ENCODE measurements at places on chromosomes 3 and 15. TPM values are rescaled to one million over a fixed set of nuclear protein-coding genes. Genes with fewer than 3 reads are reported as not detected.

TRNT1 gene
- 21.7 TPM for polyA plus RNA-seq

DUOX1 gene
- 0.67 TPM for polyA plus RNA-seq

NGRN gene
- polyA plus RNA-seq, result 56.6 TPM

NR2E3 gene
- 0.27 TPM for polyA plus RNA-seq

TMEM207 gene
- polyA plus RNA-seq, result 1.6 TPM

VGLL3 gene
- 1.6 TPM for polyA plus RNA-seq

GOLGA8T gene
- polyA plus RNA-seq, result not detected

LYZL4 gene
- not detected for polyA plus RNA-seq

SLC9C1 gene
- 0.06 TPM for polyA plus RNA-seq

GRCh38 chr3:116378077-116378476 is 67.2 kb downstream of the LSAMP start:
- H3K27ac ChIP-seq, result no peak overlapping the region
- DNase-seq, result no peak
- no peaks in the 10 kb centered on the region for H3K36me3 ChIP-seq
- no peaks in the 10 kb centered on the region for H3K27me3 ChIP-seq
- no peaks in the 10 kb centered on the region for H3K4me1 ChIP-seq

DNA sequence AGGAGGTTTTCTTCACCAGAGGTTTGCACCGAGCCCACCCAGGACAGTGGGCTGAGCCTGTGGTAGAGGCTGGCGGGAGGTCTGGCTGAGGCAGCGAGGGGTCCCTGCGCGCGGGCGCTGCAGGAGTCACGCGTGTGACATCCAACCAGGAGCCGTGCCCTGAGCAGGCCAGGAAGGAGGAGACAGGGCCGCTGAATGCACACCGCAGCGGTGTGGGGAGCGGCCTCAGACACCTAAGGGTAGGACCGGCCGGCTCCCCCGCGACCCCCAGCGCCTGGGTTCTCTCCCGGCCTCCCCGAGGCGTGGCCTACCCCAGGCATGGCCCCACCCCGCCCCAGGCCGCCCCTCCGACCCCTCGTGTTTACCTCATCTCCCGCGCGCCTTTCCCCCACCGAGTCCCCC is 412 bp downstream of the SLC41A3 start:
- H3K36me3 ChIP-seq, result no peaks in the 10 kb centered on the region
- H3K4me1 ChIP-seq, result peaks cover 3% of the 10 kb centered on the region
- DNase-seq, result peak; percentile 72
- H3K4me3 ChIP-seq, result peak overlapping the region; percentile 85
- H3K27ac ChIP-seq, result peak overlapping the region; percentile 59

DNA sequence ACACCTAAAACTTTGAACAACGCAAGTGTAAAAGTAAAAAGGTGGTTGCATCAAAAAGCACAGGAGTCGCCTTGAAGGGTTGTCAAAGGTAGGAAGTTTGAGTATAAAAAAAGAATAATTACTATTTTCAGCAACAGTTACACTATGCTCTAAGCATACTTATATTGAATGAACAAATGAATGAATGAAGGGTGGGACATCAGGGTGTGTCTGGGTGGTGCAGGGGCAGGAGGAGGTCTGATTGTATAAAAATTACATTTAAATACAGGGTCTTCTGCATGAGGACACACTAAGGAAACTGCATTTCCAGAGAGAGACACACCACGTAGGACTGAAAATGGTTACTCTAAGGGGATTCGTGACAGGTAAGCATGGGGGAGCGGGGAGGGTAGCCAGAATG is at the start of gene ARGFX:
TSS of gene ARGFX (plus strand) at position 301 of the 400 bp plus-strand sequence. CDS start 2,765 bp downstream, outside the sequence.
- H3K4me3 ChIP-seq, result no peak within 1 kb of the TSS
- no peaks in the 10 kb centered on the region for H3K27me3 ChIP-seq
- H3K4me1 ChIP-seq, result no peaks in the 10 kb centered on the region
- H3K27ac ChIP-seq, result no peak within 1 kb of the TSS
- no peak for DNase-seq

- no peak overlapping the region for H3K4me3 ChIP-seq
- H3K27me3 ChIP-seq, result no peaks in the 10 kb centered on the region
- no peaks in the 10 kb centered on the region for H3K36me3 ChIP-seq
- no peak overlapping the region for H3K27ac ChIP-seq
Observed at GRCh38 chr15:60717008-60717407, 238.1 kb upstream of the ICE2 start.

DNA sequence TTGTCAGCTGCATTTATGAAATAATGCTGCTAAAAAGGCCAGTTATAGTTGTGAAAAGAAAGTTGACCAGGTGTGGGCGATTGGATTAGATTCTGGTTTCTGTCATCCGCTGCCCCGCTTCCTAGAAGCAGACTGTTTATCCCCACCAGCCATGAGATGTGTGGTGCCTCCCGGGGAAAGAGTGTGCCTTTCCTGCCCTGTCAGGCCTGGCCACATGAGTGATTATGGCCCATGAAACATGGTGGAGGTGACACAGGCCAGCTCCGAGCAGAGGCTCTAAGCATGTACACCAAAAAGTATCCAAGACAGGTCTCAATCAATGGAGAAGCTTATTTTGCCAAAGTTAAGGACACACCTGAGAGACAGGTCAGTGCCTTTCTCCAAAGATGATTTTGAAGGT is 85.4 kb upstream of the ABHD2 start:
- no peak for DNase-seq
- no peaks in the 10 kb centered on the region for H3K4me1 ChIP-seq
- no peaks in the 10 kb centered on the region for H3K27me3 ChIP-seq
- H3K36me3 ChIP-seq, result no peaks in the 10 kb centered on the region
- no peak overlapping the region for H3K27ac ChIP-seq

- no peak overlapping the region for H3K4me3 ChIP-seq
- H3K27ac ChIP-seq, result no peak overlapping the region
- peak; percentile 71 for DNase-seq
- no peaks in the 10 kb centered on the region for H3K36me3 ChIP-seq
- no peaks in the 10 kb centered on the region for H3K4me1 ChIP-seq
Observed at GRCh38 chr3:46276497-46277099, 34.3 kb downstream of the CCR3 start.

DNA sequence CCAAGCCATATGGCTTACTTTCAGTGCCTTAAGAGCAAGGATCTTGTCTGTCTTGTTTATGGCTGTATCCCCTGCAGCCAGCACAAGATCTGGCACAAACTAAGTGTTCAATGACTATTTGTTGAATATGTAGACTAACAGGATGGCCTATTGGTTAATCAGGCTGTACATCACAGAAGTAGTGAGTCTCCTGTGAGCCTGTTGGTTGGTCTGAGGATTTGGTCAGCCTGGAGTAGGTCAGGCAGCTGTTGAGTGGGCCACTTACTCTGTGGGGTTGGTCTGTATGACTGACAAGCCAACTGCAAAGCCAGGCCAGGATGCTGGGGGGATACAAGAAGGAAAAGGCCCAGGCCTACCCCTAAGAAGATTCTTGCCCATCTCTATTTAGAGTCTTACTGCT is 33.4 kb upstream of the CILP start:
- no peaks in the 10 kb centered on the region for H3K27me3 ChIP-seq
- DNase-seq, result no peak
- H3K4me3 ChIP-seq, result no peak overlapping the region
- no peaks in the 10 kb centered on the region for H3K4me1 ChIP-seq

DNA sequence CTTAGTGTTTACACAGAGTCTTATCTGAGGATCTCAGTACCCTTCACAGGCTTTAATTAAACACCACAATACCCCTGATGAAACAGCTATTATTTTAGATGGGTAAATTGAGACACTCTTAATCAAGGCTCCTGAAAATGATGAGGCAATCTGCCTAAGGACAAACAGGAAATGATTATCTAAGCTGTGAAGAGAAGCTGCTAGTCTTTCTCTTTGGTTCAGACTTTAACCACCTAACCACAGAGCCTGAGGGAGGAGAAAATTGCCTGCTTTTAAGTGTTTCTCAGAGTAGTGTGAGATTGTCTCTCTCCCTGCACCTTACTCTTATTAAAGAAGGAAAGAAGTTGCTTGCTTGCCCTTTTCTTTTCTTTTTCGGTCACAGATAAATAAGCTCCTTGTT is 364.3 kb upstream of the ADAMTS9 start:
- no peaks in the 10 kb centered on the region for H3K4me1 ChIP-seq
- no peaks in the 10 kb centered on the region for H3K27me3 ChIP-seq
- H3K36me3 ChIP-seq, result no peaks in the 10 kb centered on the region

GRCh38 chr3:156388497-156389448 is 166.1 kb downstream of the SSR3 start:
- no peaks in the 10 kb centered on the region for H3K4me1 ChIP-seq
- no peaks in the 10 kb centered on the region for H3K27me3 ChIP-seq
- H3K4me3 ChIP-seq, result no peak overlapping the region
- DNase-seq, result no peak
- H3K27ac ChIP-seq, result no peak overlapping the region

DNA sequence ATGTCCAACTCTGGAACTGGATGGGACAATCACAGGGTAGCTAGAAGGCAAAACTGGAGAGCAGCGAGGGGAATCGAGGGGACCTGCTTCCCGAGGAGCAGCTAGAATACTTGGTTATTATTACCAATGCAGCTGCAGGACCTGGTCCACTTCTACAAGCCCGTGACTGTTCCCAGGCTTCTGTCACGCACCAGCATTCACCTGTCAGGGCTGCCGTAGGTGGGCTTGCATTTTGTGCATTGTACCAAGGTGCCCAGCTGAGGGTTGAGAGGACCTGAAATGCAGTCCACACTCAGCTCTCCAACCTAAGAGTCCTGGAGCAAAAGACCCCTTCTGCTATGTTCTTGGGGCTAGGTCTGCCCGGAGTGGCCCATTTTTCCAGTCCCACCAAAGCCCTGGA is 2.3 kb downstream of the SEMA4B start:
- H3K36me3 ChIP-seq, result peaks cover 2% of the 10 kb centered on the region
- no peak overlapping the region for H3K27ac ChIP-seq
- peaks cover 4% of the 10 kb centered on the region for H3K4me1 ChIP-seq
- no peak for DNase-seq
- no peak overlapping the region for H3K4me3 ChIP-seq

- H3K27me3 ChIP-seq, result no peaks in the 10 kb centered on the region
- no peaks in the 10 kb centered on the region for H3K4me1 ChIP-seq
- no peak overlapping the region for H3K4me3 ChIP-seq
- H3K27ac ChIP-seq, result no peak overlapping the region
- no peaks in the 10 kb centered on the region for H3K36me3 ChIP-seq
Observed at GRCh38 chr15:60840306-60840702, 361.4 kb upstream of the ICE2 start.

- no peak overlapping the region for H3K4me3 ChIP-seq
- no peaks in the 10 kb centered on the region for H3K27me3 ChIP-seq
- no peak for DNase-seq
- no peak overlapping the region for H3K27ac ChIP-seq
- H3K36me3 ChIP-seq, result no peaks in the 10 kb centered on the region
- no peaks in the 10 kb centered on the region for H3K4me1 ChIP-seq
Observed at GRCh38 chr3:133444423-133444774, 44.5 kb downstream of the BFSP2 start.

- DNase-seq, result no peak
- H3K36me3 ChIP-seq, result no peaks in the 10 kb centered on the region
- H3K27ac ChIP-seq, result no peak overlapping the region
- no peak overlapping the region for H3K4me3 ChIP-seq
- H3K27me3 ChIP-seq, result no peaks in the 10 kb centered on the region
- H3K4me1 ChIP-seq, result no peaks in the 10 kb centered on the region
Observed at GRCh38 chr3:10366651-10367101, 45.8 kb upstream of the SEC13 start.

DNA sequence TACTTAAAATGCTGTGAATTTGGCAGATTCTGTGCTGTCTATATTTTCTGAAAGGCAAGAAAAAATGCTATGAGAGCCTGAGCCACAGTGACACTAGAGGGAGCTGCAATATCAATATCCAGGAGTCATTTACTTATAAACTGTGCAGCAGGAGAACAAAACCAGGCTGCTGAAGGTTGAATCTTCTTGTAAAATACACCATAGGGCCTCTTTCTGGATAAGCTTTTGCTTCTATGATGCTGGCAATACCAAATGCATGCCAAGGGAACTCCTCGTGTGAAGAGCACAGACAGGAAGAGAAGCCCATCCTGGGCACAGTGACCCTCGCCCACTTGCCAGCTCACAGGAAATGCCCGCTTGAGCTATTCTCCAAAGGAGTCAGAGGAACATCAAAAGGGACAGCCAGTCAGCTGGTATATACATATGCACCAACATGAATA is 48.0 kb upstream of the TSPAN3 start:
- no peak overlapping the region for H3K27ac ChIP-seq
- peaks cover 11% of the 10 kb centered on the region for H3K4me1 ChIP-seq
- DNase-seq, result peak; percentile 81
- peaks cover 8% of the 10 kb centered on the region for H3K36me3 ChIP-seq
- no peak overlapping the region for H3K4me3 ChIP-seq

DNA sequence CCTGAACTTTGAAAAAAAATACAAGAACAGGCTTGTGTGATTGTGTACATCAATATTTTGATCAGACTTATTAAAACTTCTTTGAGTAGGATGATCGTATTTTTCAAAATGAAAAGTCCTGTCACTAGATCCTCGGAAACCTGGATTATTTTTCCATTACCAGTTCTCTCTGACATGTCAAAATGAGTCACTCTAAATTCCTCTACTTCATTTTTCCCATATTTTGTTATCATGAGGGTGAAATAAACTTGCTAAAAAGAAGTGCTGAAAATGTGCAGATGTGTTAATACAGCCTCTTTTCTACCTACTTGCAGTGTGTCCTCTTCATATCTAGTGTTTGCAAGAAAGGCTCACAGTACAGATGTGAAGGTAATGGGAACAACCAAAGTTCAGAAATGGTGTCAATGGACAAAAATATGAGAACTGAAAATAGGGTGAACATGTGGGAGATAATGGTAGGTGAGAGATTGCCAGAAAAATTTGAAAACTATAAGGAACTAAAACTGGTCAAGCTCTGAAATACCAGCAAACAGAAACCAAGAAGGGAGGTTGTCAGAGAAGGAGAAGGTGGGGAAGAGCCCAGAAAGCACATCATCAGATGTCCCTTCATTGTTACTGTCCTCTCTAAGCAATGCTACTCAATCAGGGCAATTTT is 108.2 kb downstream of the EOMES start:
- H3K4me3 ChIP-seq, result no peak overlapping the region
- no peaks in the 10 kb centered on the region for H3K36me3 ChIP-seq
- no peak overlapping the region for H3K27ac ChIP-seq
- no peak for DNase-seq
- peaks cover 2% of the 10 kb centered on the region for H3K4me1 ChIP-seq

DNA sequence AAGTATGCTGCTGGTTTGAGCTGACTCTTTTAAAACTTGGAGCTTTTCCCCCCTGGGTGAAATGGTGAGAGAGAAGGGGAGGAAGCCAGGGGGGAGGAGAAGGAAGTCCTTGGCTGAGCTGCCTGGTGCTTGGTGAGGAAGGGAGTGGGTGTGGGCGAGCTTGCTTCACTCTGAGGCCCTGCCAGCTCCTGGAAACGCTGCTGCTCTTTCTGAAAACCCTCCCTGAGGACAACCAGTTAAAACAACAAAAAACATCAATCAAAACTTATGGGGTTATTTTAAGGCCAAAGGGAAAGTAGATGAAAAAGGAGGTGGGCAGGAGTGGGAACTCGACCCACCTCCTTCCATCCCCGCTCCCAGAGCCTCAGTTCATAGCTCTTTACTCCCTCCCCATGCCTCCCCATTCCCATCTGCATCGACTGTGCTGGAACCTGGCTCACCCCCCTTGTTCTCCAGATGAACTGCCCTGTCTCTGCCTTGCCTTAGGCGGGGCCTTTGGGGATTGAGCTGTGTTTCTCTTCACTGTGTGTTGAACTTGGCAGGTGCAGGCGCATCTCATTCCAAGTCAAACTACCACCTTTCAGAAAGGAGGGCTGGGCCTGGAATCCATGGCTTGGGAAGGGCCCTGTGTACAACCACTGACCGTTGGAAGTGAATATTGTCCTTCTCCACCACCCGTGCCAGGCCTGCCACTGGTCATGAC is 166.1 kb downstream of the ZNF621 start:
- no peaks in the 10 kb centered on the region for H3K27me3 ChIP-seq
- DNase-seq, result no peak
- H3K27ac ChIP-seq, result no peak overlapping the region
- no peaks in the 10 kb centered on the region for H3K36me3 ChIP-seq
